HT-29 (cell line): ENCODE measurements at places on chromosomes 7 and 10.

GRCh38 chr7:16904076-16904475 lies 22.3 kb upstream of the AGR3 start:
- no peak for DNase-seq

DNA sequence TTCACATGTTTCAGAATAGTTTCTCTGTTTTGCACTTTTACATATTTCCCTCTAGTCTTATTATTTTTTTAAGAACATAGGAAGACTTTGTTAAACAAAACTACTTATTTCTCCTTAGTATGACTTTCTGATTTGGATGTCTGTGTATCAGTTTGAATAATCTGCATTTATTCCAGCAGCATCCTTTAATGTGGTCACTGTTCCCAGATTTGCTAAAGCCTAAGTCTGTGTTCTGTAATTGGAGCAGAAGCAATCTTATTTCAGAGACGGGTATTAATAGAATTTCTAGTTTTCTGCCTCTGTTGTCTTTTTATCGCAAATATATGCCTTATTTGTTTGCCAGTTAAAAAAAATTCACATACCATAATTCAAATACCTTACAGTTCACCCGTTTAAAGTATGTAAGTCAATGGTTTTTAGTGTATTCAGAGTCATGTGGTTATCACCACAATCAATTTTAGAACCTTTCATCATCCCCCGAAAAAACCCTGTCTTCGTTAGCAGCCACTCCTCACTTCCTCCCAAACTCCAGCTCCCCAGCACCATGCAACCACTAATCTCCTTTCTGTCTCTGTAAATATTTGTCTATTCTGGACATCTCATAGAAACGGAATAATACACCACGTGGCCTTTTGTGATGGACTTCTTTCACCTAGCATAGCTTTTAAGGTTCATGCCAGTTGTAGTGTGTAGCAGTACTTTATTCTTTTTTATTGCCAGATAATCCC lies 58.7 kb downstream of the INPP5F start:
- no peak for DNase-seq

- no peak for DNase-seq
These were observed 495.4 kb upstream of the AKR1E2 start for GRCh38 chr10:4330636-4331035.

DNA sequence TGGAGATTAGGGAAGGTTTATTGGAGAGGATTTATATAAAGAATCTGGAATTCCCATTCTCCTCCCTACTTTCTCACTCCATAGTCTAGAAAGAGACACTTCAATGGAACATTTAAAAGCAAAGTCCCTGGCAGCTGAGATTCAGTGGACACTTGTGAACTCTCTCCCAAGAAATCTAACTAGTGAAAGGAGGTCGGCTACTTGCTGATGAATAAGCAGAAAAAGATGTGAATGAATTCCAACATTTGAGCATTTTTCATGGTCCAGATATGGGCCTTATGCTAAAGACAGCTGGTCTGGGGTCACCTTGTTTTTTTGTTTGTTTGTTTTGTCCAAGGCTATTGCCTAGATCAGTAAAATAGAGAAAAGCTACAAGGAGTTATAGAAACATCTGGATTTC lies 141.1 kb upstream of the LRRTM3 start:
- DNase-seq: no peak
